Astrocyte of the spinal cord (primary cell): ENCODE measurements at places on chromosomes 12 and 14.

DNA sequence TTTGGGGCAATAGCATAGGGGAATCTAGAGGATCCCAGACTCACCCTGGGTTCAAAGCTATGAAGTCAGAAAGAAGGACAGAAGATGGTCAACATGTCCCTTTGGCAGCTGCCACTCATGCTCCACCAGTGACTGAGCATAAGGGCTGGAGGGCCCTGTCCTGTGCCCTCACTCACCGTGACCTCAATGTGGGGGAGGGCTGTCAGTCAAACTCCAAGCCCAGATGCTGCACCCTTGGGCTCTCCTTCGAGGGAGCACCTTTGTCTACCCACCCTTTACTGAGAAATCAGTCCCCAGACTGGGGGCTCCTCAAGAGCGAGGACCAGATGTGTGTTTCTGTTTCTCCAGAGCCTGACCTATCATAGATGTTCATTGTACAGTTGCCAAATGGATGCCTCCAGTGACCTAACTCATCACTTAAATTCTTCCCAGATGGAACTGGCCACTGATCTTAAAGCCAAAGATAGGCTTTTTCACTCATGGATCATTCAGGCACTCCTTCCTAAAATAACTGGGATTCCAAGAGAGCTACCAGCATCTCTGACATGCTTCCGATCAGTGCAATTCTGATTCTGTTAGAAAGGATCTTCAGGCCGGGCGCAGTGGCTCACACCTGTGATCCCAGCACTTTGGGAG is 27.2 kb upstream of the VSX2 start:
- no peak for DNase-seq

DNA sequence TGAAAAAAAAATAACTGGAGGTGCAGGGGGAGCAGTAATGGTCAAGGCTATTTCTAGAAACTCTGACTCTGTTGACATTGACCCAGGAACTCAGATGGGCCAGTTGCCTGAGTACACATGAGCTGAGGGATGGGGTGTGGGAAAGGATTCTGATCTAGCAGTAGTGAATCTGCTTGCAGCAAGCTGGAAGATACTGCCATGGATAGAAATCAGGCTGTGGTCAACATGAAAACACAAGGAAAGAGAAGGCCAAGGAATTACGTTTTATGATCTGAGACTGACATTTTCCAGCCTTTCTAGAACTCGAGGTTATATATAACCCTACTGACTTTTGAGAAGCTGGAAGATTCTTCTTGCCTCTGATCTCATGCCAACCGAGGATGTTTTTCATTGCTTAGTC is 90.0 kb downstream of the ANO6 start:
- no peak for DNase-seq

DNA sequence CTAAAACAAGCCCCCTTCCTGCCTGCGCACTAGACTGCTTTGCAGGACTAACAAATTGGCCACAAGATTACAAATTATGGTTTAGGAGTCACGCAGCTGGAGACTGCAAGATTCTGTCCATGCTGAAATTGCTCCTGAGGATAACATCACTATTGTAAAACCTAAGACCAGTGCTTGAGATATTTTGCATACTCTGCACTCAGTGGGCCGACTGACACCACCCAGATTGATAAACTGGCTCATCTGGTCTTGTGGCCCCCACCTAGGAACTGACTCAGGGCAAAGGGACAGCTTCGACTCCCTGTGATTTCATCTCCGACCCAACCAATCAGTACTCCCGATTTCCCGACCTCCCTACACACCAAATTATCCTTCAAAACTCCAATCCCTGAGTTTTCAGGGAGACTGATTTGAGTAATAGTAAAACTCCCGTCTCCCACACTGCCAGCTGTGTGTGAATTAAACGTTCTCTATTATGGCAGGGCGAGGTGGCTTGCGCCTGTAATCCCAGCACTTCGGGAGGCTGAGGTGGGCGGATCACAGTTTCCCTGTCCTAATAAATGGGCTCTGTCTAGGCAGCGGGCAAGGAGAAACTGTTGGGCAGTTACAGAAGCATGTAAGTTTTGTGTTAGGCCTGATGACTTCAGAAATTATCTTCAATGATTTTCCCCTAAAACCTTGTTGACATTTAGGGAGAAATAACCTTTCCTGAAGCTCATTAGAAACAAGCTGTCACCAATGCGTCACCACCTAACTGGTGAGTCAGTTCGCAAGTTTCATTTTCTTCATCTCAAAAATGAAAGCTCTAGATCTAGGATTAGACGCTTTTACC is 5.3 kb upstream of the UBC start:
- peak; percentile 56 for DNase-seq

GRCh38 chr12:109952160-109952858 is 43.9 kb downstream of the GIT2 start:
- DNase-seq, result no peak

DNA sequence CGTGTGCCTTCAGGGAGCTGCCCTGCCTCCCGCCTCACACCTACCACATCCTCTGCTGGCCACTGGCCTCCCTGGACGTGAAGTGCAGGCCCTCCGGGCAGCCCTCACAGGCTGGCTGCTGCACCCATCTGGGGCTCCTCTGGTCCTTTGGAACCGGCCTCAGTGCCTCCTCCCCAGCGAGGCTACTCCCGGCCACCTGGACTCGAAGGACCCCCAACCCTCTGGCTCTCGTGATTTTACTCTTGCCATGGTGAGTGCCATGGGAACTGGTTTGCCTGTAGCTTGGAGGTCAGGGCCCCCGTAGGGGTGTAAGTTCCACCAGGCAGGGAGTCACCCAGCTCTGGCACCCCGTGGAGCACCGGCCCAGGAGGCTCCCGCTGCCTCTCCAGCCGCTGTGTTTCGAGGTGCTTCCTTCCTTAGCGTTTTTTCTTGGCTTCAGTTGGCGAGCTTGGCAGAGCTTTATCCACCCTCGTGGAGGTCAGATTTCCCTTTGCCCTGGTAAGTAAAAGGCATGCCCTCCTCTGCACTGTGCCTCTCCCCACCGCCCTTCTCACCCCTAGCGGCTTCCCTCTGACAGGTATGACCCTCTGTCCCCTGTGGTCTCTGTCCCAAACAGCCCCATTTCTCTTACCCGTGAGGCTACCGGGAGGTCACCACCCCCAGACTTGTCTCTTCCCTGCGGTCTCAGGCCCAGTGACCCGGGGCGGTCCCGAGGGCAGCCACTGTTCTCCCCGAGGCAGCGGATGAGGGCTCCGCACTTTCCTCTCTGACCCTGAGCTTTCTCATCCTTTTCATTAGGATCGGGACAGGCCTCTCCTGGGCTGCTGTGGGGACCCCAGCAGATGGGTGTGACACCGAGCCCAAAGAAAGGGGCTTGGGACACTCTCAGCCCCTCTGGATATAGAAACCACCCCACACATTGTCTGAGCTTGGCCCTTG is 203.1 kb upstream of the C14orf180 start:
- no peak for DNase-seq

DNA sequence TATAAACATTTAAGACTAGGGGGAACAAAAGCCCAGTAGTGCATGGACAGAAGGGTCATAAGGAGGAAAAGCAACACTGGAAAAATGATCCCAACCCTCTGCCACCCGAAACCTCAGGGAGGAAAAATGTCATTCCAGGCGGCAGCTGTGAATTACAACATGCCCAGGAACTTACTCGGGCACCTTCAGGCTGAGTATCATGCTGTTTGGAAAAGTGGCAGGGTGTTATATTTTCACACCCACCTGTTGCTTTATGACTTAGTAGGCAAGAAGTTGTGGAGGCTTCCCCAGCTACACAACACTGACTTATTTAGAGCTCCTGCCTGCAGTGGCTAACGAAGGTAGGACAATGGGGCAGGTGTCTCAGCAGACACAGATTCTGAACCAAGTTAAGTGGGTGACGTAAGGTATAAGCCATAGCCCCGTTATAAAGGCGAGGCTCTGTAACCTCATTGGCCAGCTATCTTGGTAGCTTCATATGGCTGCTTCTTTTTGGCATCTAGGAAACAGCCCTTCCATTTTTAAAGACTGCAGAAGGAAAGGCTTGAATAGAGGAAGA is 96.1 kb upstream of the IFNG-AS1 start:
- no peak for DNase-seq
